ENCODE measurements at places on chromosomes 1 and 21.

- no peak for DNase-seq
Observed at GRCh38 chr1:47233186-47233585, 1.2 kb upstream of the TAL1 start.

GRCh38 chr1:201180141-201180540 lies 10.5 kb upstream of the IGFN1 start:
- DNase-seq = no peak

DNA sequence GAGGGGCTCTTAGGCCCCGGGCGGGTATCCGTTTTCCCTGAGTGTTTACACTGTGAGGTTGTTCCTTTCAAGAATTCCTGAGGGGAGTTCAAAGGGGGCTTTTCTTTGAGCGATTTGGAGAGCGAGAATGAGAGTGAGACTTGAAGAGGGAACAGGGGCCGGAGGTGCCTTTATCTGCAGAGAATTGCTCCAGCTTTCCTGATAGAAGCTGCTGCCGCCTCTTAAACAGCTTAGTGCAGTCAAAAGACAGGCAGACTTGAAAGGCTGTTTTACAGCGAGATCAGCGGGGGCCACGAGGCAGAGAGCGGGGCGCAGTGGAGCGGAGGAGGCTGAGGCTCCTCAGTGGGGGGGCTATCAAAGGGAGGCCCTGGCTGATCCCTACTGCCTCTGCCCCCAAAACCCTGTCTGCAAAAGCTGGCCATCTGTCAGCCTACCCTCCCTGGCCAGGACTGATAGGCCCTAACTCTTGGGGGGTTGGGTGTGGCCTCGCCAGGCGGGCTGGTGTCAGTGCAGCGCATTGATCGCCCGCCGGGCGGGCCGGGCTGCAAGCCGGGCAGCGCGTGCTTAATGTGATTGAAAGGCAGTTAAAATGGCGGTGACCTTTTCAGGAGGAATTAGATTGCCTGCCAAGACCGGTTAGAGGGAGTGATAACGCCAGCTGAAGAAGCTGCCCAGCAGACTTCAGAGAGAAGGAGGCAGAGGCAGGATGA lies 36.4 kb downstream of the TMEM53 start:
- DNase-seq = no peak

DNA sequence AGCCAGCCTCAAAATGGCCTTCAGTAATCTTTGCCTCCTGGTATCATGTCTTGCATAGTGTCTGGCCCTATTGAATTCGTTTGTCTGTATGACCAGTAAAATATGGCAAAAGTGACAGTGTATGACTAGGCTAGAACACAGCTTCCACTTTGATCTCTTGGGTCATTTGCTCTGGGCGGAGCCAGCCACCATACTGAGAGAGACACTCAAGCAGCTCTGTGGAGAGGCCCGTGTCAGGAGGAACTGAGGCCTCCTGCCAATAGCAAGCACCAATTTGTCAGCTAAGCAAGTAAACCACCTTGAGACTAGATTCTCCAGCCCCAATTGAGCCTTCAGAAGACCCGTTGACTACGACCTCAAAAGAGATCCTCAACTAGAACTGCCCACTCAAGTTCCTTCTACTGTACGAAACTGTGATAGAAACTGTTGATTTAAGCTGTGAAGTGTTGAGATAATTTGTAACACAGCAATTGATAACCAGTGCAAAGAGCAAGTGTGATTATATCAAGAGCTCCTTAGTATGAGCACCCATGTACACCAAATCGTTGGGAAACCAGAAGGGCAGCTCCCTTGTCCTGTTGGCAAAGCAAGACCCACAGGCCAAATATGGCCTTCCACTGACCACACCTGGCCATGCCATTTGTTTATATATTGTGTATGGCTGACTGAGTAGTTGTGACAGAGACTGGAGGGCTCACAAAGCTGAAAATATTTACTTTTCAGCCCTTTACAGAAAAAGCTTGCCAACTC lies 52.7 kb upstream of the SERBP1 start:
- DNase-seq = no peak

- DNase-seq = no peak
Observed at GRCh38 chr1:230749635-230750034, 2.4 kb downstream of the CAPN9 start.

- DNase-seq = no peak
Observed at GRCh38 chr1:212754680-212755079, 36.9 kb downstream of the NSL1 start.

- peak; percentile 74 for DNase-seq
Observed at GRCh38 chr1:205335692-205336091, 14.1 kb upstream of the NUAK2 start.

- DNase-seq = no peak
Observed at GRCh38 chr1:9406111-9406510, 113.4 kb downstream of the SPSB1 start.

GRCh38 chr1:246333855-246334254 lies 173.2 kb downstream of the SMYD3 start:
- no peak for DNase-seq

DNA sequence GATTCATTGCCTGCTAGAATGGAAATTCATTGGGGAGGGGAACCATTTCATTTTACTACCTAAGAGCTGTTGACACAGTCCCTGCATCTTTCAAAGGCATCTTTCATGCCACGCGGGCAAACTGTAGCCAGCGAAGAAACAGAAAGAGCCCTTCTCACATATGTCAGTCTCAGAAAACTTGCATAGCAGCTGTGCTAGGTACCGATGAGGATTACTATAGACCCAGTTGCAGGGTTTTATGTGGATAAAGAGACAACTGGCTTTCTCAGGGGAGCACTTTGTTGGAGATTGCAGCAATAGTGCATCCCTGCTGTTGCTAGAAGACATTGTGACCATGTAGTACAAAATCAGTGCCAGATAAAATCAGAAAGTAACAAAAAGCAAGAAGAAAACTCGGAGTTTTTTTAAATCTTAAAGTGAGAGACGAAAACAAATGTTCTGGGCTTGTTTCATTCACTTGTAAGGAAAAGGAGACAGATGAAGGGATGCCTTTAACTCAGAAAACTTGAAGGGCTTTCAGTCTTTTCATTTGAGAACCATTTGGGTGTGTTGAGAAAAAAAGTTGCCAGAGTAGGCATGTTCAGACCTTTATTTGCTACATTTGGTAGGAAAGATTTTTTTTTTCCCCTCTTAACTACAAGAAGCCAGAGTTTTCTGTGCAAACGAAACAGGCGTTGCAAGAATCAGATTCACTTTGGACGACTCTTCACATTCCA lies 804.1 kb downstream of the USP25 start:
- DNase-seq = no peak

DNA sequence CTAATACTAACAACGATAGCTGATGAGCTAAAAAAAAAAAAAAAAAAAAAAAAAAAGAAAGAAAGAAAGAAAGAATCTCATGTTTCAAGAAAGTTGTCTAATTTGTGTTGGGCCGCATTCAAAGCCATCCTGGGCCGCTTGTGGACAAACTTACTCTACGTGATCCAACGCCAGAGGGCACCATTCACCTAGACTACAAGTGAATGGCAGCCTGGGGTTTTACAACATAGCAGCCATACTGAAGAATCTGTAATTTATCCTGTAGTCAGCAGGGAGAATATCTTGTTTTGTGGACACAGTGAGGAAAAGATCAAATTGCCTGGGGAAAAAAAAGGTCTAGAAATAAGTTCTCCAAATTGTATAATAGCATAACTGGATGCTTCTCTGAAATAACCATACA lies 47.0 kb downstream of the CYP2J2 start:
- DNase-seq = no peak

GRCh38 chr1:232998138-232998537 lies 47.7 kb downstream of the NTPCR start:
- no peak for DNase-seq

GRCh38 chr21:45533846-45534635 lies 8.2 kb downstream of the SLC19A1 start:
- DNase-seq = no peak

DNA sequence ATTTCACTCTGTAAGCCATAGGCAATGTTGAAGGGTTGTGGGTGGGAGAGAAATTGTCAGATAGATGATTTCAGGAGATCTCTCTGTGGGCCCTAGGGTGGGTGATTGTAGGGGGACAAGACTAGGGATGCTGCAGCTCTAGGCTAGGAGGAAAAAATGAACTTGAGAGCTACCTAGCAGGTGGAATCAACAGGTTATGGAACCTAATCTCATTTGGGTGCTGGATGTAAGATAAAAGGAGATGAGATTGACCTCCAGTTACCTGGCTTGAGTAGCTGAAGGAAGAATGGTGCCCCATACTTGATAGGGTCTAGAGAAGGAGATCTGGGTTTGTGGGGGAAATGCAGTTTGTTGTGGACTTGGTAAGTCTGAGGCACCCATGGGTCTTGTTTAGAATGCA lies 396.5 kb downstream of the RRAGC start:
- DNase-seq = no peak

- no peak for DNase-seq
Observed at GRCh38 chr1:111538343-111539025, 35.1 kb upstream of the ADORA3 start.

DNA sequence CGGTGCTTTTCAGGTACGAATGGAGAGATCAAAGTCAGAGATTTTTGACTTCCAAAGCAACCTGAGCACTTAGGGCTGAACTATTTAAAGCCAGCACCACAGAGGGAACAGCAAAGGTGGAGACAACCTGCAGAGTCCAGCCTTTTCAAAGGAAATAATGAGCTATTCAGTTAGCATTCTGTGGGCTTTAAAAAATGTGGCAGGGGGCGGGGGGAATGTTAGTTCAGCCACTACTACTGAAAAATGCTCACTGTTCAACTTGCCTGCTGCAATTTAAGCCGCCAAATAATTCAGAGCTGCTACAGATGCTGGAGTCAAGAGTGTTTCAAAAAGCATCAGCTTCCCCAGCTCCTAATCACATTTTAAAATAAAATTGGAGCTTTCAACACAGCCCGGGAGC lies 473.3 kb upstream of the PLXNA2 start:
- no peak for DNase-seq

DNA sequence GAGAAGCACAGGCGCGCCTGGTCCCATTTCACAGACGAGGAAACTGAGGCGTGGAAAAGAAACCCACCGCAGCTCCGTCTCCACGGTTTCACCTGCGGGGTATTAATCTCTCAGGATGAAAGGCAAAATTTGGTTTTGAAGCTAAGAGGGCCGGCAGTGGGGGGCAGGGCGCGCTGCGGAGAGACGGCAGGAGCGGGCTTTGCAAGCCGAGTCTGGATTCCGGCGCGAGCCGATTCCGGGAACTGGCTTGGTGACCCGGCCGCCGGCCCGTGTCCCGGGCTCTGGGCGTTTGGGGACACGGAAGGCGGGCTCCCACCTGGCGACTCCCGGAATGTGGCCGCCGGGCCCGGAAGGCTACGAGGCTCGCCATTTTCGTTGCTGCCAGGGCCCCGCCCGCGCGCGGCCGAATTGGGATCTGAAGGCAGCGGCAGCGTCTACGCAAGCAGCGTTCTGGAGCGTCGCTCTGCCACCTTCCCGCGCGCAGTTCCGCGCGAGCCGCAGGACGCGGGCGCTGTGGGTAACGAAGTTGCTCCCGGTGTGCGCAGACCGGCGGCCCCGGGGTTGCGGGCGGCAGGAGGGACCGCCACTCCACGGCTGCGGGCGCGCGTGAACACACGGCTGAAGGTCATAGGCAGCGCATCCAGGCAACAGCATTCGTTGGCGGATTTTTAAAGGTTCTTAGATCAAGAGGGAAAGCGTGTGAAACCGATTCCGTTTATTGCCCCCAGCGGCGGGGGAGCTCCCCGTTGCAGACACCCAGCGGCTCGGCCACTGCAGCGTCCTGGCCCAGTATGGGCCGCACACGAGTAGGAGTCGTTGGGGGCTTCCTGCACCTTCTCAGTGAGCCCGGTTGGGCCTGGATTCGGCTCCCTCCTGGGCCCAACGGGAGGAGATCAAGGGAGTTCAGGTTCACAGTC lies 5.4 kb upstream of the PRDM16 start:
- no peak for DNase-seq

- no peak for DNase-seq
Observed at GRCh38 chr1:45607404-45608074, 16.3 kb downstream of the CCDC17 start.

GRCh38 chr1:66840929-66841328 lies 39.9 kb upstream of the INSL5 start:
- no peak for DNase-seq

DNA sequence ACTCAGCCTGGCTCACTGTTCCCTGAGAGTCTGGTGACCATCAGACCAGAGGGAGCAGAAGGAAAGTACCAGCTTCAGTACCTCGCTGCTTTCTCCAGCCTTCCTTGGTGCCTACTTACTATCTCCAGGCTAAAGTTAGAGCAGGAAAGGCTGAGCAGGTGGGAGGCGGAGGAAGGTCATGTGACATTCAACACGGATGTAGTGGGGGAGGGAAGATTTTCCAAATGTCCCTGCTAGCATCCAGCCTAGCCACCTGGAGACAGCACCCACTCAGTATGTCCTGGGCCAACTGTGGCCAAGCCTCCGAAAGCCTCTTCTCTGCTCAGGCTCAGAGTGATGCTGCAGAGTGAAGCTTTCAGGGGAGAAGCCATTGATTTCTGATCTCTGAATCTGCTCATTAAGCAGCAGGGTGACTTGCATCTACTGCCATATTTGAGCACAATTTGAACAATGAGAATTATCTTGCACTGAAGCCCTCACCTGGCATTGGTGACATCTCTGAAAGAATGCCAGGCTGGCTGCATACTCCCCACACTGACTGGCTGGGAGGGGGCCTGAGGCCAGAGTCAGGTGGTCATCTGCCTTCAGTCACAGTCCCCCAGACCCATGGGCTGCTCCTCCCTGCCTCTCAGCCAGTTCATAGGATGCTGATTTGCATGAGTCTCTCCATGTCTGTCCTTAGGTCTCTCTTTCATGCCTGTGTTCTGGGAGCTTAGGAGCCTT lies 86.2 kb downstream of the KCND3 start:
- no peak for DNase-seq

DNA sequence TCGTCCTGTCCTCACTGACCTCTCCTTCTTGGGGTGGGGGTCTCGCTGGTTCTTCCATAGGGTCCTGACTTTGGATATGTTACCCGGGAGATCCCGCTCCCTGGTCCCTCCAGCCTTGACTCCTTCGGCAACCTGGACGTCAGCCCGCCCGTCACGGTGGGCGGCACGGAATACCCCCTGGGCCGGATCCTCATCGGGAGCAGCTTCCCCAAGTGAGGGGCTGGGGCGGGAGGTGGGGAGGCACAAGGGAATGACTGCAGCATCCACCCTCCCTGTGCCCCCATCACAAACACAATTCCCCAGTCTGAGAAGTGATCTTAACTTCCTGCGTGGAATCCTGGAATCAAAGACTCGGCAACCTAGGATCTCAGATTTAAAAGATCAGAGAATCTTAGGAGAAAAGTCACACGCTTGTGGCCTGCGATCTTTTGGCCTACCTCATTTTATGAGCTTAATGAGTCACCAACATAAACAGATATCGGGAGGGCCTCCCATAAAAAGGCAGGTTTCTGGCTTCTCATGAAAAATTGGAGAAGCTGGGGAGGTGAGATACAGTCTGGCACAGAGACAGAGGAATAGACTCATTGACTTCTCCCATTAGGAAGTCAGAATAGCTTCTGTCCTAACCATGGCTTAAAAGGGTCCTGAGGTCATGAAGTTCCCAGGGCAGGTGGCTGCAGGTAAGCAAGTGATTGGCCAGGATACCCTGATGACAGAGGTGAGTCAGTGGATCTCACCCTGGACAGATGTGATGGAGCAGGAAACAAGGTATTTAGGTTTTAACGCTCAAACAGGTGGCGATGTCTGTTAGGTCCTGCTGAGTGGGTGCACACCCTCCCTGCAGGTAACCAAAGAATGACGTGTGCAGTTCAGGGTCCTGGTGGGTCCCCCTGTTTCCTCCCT lies 15.9 kb upstream of the PADI3 start:
- no peak for DNase-seq

Measured in stimulated activated CD4-positive, alpha-beta T cell treated with anti-CD3 and anti-CD28 coated beads, Interleukin-12 subunit alpha, Interleukin-12 subunit beta, amount 100 ng/mL, for 24 hours (primary cell).